ENCODE measurements at places on chromosomes 6 and 20.
A peak's percentile ranks its signal among the peaks of the same experiment; 100 is the strongest.

DNA sequence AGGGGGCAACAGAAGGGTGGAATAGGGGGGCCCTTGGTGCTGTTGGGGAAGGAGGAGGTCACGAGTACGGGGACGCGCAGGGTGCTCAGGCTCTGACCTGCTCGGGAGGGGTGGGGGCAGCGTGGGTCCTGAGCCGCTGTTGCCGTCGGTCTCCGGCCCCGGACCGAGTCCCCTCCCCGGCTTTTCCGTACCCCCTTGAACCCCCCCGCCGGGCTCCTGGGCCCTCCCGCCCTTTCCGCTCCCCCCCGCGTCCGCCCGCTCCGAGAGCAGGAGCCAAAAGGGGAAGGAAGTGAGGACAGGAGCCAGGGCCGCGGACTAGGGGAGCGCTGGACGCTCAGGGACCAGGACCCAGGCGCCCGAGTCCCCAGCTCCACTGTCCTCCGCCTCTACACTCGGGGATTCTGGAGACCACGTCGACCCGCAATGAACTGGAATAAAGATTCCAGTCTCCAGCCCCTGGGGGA lies at the start of gene RGL2:
Gene RGL2, minus strand, starts transcription at position 170 of the 464 bp plus-strand sequence. CDS start 332 bp downstream, outside the sequence.
- no peak for DNase-seq

GRCh38 chr6:157811137-157811475 lies 11.9 kb upstream of the SNX9 start:
- no peak for DNase-seq

GRCh38 chr6:41405941-41406727 lies 70.7 kb downstream of the NCR2 start:
- no peak for DNase-seq

- peak; percentile 85 for DNase-seq
These were observed 15.5 kb downstream of the SDCBP2 start for GRCh38 chr20:1313236-1313964.

DNA sequence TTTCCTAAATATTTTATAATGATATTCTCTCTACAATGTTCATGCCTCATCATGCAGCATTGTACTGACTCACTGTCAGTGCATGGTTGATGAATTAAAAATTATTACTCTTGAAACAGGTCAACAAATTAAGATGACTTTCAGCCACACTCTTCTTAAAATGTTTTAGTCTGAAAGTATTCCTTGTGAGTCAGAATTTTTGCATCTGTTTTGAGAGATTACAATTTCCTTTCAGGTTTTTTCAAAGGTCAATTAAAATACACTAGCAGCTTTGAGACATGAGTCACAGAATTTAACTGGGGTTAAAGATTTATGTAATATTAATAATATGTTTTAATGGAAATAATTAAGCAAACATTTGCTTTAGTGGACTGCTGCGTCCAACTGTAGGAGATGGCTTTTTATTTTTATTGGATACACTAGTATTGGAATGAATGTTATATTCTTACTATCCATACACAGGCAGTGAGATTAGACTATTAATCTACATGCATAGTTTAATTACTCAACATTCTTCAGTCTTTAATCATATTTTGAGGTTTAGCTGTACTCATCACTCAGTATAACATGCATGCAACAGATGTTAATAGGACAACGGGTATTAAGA lies 9.7 kb downstream of the COL12A1 start:
- peak; percentile 67 for DNase-seq

DNA sequence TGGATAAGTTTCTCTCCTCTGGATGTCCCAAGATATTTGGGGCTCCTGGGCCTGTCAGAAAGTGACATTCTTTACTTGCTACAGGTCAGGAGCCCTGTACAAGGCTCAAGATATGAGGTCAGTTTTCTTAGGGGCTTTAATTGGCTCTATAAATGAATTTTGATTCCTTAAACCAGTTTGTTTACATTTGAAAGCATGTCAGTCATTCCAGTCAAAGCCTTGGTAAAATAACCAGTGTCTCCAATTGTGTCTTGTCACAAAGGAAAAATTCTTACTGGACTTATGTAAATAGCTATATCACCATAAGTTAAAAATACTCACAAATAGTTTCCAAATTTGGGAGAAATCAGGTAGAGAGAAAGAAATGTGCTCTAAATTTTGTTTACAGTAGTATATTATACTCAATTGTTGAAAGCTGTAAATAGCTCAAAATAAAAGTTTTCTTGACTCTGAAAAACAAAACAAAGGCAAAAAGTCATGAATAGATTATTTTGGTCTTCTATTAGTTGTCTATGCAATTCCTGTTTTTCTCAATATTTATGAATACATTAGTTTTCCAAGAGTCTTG lies 22.9 kb downstream of the RNF182 start:
- no peak for DNase-seq

DNA sequence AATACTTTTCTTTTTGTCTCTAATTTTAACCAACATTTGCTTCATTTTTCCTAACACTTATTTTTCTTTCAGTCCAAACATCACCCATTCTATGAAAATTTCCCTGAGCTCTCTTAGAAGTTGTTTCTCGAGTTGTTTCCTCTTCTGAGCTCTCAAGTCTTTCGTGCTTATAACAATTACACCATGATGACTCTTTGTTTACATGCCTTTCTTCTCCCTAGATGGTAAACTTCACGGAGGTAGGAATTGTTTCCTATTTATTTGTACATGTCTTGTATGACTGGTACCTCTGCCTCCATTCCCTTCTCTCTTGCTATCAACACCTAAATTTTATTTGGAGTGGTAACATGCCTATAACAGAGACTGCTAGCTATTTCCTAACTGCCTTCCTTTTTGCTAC lies 6.4 kb downstream of the BLOC1S5 start:
- no peak for DNase-seq

DNA sequence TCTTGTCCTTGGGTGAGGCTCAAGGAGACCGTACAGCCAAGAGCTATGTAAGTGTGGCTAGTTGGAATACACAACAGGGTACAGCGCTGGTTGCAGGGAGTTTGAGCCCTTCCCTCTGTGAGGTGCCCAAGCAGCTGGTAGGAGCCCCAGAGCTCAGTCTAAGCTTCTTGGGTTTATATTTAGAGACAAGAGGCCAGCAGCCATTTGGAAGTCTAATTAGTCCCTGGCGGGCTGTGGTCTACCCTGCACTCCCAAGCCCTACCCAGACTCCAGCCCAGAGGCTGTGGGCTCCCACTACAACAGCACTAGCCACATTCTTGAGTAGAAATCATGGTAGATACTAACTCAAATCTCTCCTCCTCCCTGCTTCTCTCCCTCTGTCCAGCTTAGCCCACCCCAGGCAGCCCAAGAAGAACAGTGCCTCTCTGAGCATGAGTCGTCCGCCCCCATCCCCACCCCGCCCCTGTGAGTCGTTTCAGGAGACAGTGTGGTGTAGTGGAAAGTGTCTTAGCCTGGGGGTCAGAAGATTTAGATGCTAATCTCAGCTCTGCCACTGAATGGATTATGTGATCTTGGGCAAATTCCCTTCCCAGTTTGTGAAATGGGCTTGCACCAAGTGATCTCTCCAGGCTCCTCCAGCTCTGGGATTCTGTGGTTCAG lies 37.8 kb downstream of the EIF2S2 start:
- no peak for DNase-seq

- DNase-seq, result no peak
These were observed 1.6 kb upstream of the SYNCRIP start for GRCh38 chr6:85644279-85644762.

- DNase-seq, result peak; percentile 94
These were observed 81.9 kb downstream of the ZMYND8 start for GRCh38 chr20:47274401-47275108.

GRCh38 chr20:47810721-47811347 lies 25.6 kb upstream of the SULF2 start:
- DNase-seq, result no peak

GRCh38 chr20:38343311-38344106 lies 2.8 kb upstream of the LBP start:
- peak; percentile 74 for DNase-seq

DNA sequence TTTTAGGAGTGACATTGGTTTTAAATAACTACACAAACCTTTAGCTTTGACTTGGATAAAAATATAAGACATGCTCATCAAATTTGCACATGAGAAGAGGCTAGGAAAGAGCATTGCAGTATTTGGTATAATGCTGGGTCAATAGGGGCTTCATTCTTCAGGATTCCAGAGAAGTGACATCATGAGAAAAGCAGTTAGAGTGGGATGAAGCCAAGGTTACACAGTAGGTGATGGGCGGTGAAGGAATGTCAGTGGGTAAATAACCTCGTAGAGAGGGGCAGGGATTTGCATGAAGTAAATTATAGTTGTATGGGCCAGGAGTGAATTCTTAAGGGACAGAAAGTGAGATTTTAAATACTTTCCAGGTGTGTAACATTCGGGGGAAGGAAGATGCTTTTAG lies 216.2 kb downstream of the RFPL4B start:
- peak; percentile 57 for DNase-seq

DNA sequence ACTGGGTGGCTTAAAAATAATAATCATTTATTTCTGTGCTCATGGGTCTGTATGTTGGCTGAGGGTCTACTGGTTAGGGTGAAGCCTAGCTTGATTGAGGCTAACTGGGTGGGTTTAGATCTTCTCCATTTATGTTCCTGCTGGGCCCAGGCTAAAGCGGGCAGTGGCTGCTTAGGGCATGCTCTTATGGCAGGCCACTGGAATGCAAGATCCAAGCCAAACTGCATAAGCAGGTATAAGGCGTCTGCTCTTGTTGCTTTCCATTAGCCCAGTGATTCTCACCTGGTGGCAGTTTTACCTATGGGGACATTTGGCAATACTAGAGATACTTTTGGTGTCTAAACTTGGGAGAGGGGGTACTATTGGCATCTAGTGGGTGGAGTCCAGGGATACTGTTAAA lies 44.5 kb downstream of the QKI start:
- DNase-seq, result no peak

DNA sequence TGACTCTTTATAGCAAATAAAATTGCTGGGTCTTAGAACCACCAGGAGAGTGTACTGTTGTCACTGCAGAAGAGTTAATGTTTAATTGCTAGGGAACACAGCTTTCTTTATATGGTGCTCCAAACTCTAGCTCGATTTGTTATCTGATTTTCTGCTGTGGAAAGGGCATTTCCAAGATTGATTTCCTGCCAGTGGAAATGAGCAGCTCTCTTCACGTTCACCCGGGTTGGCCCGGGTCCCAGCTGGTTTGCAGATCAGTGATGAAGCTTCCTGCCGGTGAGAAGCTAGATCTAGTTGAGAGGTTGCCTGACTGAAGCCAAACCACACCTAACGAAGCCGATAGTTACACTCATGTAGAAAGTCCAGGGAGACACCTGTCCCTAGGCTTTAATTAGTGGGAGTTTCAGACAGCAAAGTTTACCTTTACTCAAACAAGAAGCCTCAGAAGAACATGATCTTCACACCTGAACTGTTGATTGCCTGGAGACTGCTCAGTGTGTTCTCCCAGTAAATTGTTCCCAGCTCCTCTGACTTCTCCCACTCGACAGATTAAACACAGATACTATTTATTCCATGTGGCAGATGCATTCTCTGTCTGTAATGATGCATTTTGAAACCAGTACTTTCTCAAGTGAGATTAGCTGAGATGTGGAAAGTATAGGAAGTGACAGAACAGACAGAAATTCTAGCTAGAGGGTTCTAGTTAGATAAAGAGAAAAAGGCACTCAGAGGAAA lies 27.8 kb downstream of the PAQR8 start:
- peak; percentile 42 for DNase-seq

- DNase-seq, result no peak
These were observed 77.5 kb upstream of the POPDC3 start for GRCh38 chr6:105257340-105257739.

DNA sequence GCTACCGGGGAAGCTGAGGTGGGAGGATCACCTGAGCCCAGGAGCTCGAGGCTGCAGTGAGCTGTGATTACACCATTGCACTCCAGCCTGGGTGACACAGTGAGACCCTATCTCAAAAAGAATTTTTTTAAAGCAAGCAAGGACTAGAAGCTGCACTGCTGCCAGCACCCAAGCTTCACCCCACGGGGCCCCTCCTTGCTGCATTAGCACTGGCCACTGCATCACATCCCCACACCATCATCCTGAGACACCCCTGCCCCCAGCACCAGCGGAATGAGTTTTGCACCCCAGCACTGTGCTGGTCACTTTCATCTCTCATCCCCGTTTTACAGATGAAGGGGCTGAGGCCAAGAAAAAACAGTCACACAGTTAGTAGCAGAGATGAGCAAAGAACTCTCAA lies 30.9 kb downstream of the TBC1D7 start:
- no peak for DNase-seq

- DNase-seq, result no peak
These were observed 155.9 kb downstream of the NFATC2 start for GRCh38 chr20:51386586-51386985.

DNA sequence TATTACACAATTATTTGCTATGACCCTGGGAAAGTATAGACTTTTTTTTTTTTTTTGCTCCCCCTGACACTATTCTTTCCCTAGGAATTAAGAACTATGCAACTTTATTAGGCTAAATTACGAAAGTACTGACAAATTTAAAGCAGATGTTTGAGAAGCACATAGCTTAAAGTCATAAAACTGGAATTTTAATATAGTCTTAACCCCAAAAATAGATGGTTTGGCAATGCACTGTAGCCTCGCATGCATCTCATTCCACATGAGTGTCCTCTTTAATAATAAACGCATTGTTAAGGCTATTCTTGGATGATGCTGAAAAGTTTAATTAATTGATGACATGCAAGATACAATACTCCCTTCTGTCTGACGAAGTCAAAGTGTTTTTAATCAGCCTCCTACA lies 49.3 kb downstream of the TBC1D7 start:
- DNase-seq, result no peak

DNA sequence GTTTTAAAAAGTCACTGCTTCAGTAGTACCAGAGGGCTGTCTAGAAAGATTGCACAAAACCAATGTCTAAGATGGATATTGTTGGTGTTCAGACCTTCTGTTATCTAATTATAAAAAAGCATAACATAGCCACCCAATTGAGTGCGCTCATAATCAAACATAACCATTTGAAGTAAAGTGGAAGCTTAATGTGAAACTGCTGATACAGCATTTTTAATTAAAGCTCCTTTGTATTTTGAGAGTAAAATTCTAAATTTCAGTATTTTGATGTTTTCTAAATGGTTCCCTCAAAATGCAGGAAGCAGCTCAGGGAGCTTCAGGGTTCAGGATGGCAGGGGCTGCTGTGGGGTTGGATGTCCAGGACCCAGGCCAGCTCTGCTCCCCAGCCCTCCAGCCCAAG lies 291.8 kb upstream of the ZFP64 start:
- no peak for DNase-seq

DNA sequence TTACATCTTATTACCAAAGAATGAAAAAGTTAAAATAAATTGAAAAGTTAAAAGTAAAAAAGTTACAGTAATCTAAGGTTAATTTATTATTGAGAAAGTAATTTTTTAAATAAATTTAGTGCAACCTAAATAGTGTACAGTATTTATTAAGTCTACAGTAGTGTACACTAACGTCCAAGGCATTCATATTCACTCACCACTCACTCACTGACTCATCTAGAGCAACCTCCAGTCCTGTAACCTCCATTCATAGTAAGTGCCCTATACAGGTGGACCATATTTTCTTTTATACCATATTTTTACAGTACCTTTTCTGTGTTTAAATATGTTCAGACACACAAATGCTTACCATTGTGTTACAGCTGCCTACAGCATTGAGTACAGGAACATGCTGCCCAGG lies 624.7 kb upstream of the NOX3 start:
- DNase-seq, result no peak
